Kasumi-1 (cell line): ENCODE measurements at places on chromosomes 13 and 19.
A peak's percentile ranks its signal among the peaks of the same experiment; 100 is the strongest.

GRCh38 chr19:32174386-32175113 is 170.9 kb upstream of the ZNF507 start:
- DNase-seq = no peak

DNA sequence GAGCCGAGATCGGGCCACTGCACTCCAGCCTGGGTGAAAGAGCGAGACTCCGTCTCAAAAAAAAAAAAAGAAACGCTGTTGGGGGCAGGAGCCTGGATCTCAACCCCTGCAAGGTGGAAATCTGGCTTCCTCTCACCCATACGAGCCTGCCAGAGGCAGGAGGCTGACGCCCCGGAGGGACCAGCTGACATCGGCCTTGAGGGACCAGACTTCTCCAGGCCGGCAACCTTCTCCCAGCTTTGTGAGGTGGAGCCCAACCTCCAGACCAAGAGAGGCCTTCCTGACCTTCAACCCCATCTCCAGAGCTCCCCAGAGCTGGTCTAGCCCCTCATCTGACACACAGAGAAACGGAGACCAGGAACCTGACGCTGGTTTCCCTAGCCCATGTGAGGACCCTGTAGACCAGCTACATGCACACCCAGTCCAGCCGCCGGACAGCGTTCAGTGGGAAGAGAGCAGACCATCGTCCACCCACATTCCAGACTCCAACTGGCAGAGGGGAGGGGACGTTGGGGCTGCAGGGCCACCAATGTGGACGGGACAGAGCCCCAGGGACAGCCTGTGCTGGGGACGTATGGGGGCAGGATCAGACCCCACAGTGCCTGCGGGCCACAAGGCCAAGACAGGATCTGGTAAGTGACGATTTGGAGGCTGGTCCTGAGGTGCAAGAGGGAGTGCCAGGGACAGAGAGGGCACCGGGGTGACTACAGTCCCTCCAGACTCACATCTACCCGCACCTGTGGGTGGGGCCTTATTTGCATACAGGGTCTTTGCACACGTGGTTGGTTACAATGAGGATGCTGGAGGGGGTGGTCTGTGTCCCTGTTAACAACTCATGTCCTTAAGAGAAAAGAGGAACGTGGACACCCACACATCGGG is 11.4 kb downstream of the SBNO2 start:
- no peak for DNase-seq

- no peak for DNase-seq
Measured at GRCh38 chr13:43348397-43348796, 325.0 kb downstream of the DNAJC15 start.

GRCh38 chr19:16591803-16592556 is 19.8 kb upstream of the SLC35E1 start:
- no peak for DNase-seq

DNA sequence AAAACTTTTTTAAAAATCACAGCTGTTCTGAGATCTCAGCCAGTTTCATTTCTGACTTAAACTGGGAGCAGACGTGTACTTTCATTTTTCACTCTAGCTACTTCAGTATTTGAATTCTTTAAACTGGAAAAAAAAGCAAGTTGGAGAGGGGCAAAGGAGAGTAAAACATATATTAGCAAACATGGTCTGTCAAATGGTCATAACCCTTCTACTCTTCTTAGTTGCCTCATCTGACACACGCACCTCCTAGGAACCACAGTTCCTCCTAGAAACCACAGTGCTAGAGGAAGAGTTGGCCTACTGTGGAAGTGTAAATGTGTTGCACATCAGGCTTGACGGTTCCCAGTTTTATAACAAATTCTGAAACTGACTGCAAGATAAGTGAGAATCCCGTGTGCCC is 47.2 kb downstream of the TM9SF2 start:
- peak; percentile 65 for DNase-seq

DNA sequence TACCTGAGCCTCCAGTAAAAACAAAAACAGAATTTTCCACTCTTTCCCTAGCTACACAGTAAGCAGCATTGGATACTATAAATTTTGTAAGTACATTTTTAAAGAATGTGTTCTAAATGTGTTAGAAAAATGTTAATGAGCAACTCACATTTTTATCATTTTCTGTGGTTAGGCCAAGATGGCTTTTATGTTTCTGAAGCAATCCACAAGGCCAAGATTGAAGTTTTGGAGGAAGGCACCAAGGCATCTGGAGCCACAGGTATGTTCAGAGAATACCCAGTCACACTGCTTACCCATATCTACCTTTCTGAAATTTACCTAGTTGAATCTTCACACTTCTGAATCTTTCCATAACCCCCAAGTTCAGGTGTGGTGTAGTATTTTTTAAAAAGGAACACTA is 21.6 kb downstream of the SERPINE3 start:
- DNase-seq = no peak
